ENCODE measurements at places on chromosomes 16 and 17.
A peak's percentile ranks its signal among the peaks of the same experiment; 100 is the strongest.

DNA sequence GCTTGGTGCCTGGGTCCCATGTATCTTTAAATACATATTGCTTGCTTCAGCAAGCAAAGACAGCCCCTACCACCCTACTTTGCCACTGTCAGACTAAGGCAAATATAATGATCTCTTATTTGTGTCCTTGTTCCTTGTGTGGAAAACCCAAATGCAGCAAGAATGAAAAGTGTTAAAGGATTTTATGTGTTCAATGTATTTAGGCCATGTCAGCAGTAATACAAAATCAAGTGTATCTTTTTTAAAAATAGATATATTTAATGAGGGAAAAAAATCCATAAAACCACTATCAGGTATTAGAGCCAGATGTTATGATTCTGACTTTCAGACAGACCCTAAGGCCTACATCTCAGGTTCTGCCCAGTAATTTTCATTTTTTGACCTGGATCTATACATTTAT is 374.5 kb downstream of the SEC14L1 start:
- no peak for DNase-seq

- DNase-seq = no peak
These were observed 34.9 kb upstream of the ZNF469 start for GRCh38 chr16:88347656-88348376.

- peak; percentile 8 for DNase-seq
These were observed 183.0 kb downstream of the FOXL1 start for GRCh38 chr16:86761111-86762031.

- DNase-seq = no peak
These were observed 46.5 kb upstream of the GINS3 start for GRCh38 chr16:58345574-58346354.

DNA sequence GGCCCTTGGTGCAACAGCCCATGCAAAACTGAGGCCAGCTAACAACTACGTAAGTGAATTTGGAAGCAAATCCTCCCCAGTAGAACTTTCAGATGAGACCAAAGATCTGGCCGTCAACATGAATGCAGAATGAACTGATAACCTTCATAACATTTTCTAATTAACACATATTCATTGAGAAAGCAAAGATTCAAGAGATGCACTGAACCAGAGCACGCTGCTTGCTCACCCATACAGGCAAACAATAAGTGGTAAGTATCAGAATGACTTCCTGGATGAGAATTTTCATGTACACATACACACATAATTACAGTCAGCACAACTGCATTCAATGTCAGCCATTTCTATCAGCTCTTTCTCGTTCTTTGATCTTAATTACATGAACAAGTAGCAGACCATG is 30.6 kb downstream of the XYLT1 start:
- no peak for DNase-seq

GRCh38 chr16:23013484-23013883 is 135.8 kb downstream of the USP31 start:
- DNase-seq = no peak

DNA sequence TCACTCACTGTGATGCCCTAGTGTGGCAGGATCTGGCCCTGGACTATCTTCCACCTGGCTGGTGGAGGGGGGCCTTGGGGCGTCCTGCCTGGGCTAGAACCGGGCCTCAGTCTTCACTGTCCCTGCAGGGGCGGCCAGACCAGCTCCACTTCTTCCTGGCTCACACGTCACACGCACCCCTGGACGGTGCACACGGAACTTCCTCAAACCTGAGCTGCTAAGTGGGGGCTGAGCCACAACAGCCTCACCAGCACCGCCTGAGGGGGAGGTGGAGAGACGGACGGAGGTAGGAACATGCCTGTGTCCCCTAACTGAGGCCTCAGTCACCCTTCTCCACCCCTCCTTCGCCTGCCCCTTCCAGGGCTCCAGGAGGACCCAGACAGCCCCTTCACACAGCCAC is 36.6 kb downstream of the TIMM22 start:
- DNase-seq = no peak

DNA sequence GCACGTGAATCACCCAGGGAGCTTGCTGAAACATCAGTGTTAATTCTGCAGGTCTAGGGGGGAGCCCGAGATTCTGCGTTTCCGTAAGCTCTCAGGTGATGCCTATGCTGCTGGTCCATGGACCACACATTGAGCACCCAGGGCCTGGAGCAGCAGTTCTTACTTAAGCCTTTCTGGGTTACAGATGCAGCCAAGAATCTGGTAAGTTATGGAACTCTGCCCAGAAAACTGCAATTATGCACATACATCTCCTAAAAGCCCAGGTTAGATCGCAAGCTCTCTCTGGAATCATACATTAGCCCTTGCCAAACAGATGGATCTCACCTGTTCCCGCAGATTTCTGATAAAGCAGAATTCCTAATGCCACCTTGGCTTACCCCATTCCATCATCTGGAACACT is 265.9 kb upstream of the SALL1 start:
- no peak for DNase-seq

DNA sequence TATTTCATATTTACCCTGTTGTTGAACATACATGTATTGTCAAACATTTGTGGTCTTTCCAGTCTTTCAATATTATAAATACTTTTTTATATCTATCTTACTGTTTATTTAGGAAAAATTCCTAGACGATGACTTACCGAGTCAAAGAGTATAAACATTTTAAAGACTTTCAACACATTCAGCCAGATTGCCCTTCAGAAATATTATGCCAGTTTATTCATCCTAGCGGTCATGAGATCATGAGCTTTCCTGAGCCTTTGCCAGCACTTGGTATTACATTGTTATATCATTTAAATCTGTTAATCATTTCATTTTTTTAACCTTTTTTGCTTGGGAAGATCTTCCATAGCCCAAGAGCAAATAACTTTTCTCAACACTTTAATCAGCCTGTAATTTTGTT is 197.4 kb downstream of the SPECC1 start:
- DNase-seq = peak; percentile 77

DNA sequence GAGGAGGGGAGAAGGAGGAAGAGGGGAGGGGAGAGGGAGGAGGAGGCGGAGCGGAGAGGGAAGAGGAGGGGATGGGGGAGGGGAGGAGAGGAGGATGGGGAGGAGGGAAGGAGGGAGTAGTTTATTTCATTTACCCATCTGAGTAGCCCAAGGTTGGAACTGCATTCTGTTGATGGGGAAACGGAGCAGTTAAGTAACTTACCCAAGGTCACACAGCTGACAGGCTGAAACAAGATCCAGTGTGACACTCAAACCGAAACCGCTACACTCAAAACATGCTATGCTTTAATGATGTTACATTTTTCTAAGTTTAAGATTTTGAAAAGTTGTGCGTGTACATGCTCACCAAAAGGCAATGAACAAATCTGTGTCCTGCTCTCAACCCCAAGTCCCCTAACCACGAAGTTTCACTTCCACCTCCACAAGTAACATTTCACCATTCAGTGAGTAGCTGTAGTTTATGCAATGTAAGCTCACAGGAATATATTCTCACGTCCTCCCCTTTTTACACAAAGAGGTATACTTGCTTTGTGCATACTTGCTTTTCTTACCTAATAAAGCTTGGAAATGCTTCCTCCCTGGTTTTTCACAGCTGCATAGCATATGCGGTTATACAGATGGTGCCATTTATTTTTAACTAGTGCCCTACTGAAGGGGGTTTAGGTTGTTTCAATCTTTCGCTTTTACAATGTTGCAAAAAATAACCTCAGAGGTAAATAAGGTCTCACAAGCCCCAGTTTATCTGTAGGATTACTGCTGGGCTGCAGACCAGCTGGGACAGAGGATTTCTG is 275.3 kb downstream of the PARN start:
- no peak for DNase-seq

Measured in RCC 7860 (cell line).